ENCODE measurements at places on chromosomes 4 and X. TPM values are rescaled to one million over a fixed set of nuclear protein-coding genes. Genes with fewer than 3 reads are reported as not detected.

Gene HTRA3
- total RNA-seq = not detected

Gene ABLIM2
- total RNA-seq = 68.3 TPM

Gene SPANXB1
- total RNA-seq = not detected

Gene CLGN
- total RNA-seq = 0.15 TPM

Gene WWC2
- 1.6 TPM for total RNA-seq

Gene MND1
- total RNA-seq = not detected

Gene PDE6B
- 15.1 TPM for total RNA-seq

Gene ERVMER34-1
- total RNA-seq = not detected

Gene CFAP47
- total RNA-seq = not detected

Gene CEP135
- total RNA-seq = 39.4 TPM

Gene HNRNPD
- 280 TPM for total RNA-seq

Gene GAGE12E
- not detected for total RNA-seq

Gene ASB12
- 0.37 TPM for total RNA-seq

Gene XK
- 0.34 TPM for total RNA-seq

Gene HDX
- total RNA-seq = 2.6 TPM

Gene SNCA
- total RNA-seq = 1.3 TPM

Gene TMPRSS11A
- not detected for total RNA-seq

Gene FGF13
- not detected for total RNA-seq

Gene FRMD7
- total RNA-seq = not detected

Gene SEC31A
- 141 TPM for total RNA-seq

Gene ARSJ
- total RNA-seq = not detected

Gene AR
- not detected for total RNA-seq

Gene AVPR2
- not detected for total RNA-seq

Gene NUDT11
- 0.24 TPM for total RNA-seq

Gene MTHFD2L
- total RNA-seq = 13.3 TPM

Gene CD40LG
- total RNA-seq = 0.30 TPM

Gene GPR50
- not detected for total RNA-seq

Gene H2BW2
- total RNA-seq = not detected

Gene IL2
- total RNA-seq = not detected

Gene USP51
- 3.2 TPM for total RNA-seq

Gene RPS3A
- 2,423 TPM for total RNA-seq

Gene MBNL3
- total RNA-seq = 63.1 TPM
